Hypothalamus (tissue), 51 donors: ENCODE measurements at places on chromosomes 16 and 17.

GRCh38 chr17:15516150-15516549 lies 47.1 kb downstream of the TVP23C start:
- no peak for DNase-seq

- no peak for DNase-seq
Observed at GRCh38 chr17:83199500-83200201, 120.2 kb downstream of the METRNL start.

GRCh38 chr17:5873781-5874180 lies 196.4 kb upstream of the WSCD1 start:
- DNase-seq: no peak

GRCh38 chr16:29813644-29814562 lies 1.9 kb downstream of the PRRT2 start:
- DNase-seq: no peak

- DNase-seq: no peak
Observed at GRCh38 chr17:61131585-61131984, 268.1 kb upstream of the TBX2 start.

- no peak for DNase-seq
Observed at GRCh38 chr17:59108400-59109102, 1.9 kb upstream of the TRIM37 start.
